ENCODE measurements at places on chromosomes 11 and 22. TPM values are rescaled to one million over a fixed set of nuclear protein-coding genes. Genes with fewer than 3 reads are reported as not detected.

SLC22A8 gene
- not detected for total RNA-seq

HEPN1 gene
- not detected for total RNA-seq

GRCh38 chr11:132671851-132672370 lies 860.4 kb downstream of the OPCML start:
- DNase-seq: no peak
- H3K27me3 ChIP-seq: no peaks in the 10 kb centered on the region
- H3K27ac ChIP-seq: no peak overlapping the region
- H3K36me3 ChIP-seq: no peaks in the 10 kb centered on the region

GRCh38 chr11:72352859-72353551 lies 81.3 kb downstream of the CLPB start:
- no peak overlapping the region for H3K4me3 ChIP-seq
- no peaks in the 10 kb centered on the region for H3K27me3 ChIP-seq
- H3K4me1 ChIP-seq: peaks cover 9% of the 10 kb centered on the region

GRCh38 chr22:24744638-24745037 lies 29.9 kb downstream of the PIWIL3 start:
- no peaks in the 10 kb centered on the region for H3K4me1 ChIP-seq
- no peaks in the 10 kb centered on the region for H3K36me3 ChIP-seq
- DNase-seq: no peak

DNA sequence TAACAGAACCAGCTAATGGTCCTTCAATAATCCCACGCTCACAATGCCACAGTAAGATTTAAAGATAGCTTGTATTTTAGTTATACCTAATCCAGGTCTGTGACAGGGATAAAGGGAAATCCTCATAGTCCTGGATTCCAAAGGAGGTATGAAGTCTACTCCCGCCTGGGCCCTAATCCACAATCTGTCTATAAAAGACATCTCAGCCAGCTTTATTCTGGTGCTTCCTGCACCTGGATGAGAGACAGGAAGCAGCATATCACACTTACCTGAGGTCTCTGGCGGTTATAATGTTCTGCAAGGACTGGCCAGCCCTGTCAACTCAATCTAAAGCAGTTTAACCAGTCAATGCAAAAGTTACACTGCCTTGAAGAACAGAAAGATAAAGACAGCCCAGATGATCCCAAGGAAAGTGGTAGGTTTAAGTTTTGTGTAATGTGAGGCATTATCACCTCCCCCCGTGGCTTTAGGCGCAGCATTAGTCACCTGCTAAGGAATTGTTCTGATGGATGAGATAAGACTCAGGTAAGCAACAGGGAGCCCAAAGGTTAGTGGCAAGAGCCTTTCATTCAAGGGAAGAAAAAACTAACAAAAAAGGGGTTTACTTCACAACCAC lies 57.6 kb downstream of the PLEKHA7 start:
- H3K27me3 ChIP-seq: no peaks in the 10 kb centered on the region
- H3K4me1 ChIP-seq: peaks cover 16% of the 10 kb centered on the region
- H3K4me3 ChIP-seq: no peak overlapping the region
- 0 out of 2 replicates have a peak overlapping the region, but pooled peaks have one; percentile 16 for H3K27ac ChIP-seq
- DNase-seq: peak; percentile 21

- no peak overlapping the region for H3K27ac ChIP-seq
- no peak overlapping the region for H3K4me3 ChIP-seq
- no peak for DNase-seq
- H3K27me3 ChIP-seq: no peaks in the 10 kb centered on the region
- peaks cover 13% of the 10 kb centered on the region for H3K4me1 ChIP-seq
Measured at GRCh38 chr11:1064167-1064566, 10.5 kb upstream of the MUC2 start.

- no peak for DNase-seq
- peaks cover 13% of the 10 kb centered on the region for H3K36me3 ChIP-seq
- no peak overlapping the region for H3K27ac ChIP-seq
- H3K4me1 ChIP-seq: no peaks in the 10 kb centered on the region
- no peaks in the 10 kb centered on the region for H3K27me3 ChIP-seq
Measured at GRCh38 chr11:68362801-68363379, 50.5 kb downstream of the LRP5 start.

All from HCT116 (cell line).